ENCODE measurements at places on chromosomes 11 and 22.
A peak's percentile ranks its signal among the peaks of the same experiment; 100 is the strongest.

GRCh38 chr11:35088226-35088625 is 50.7 kb upstream of the CD44 start:
- no peak for DNase-seq

DNA sequence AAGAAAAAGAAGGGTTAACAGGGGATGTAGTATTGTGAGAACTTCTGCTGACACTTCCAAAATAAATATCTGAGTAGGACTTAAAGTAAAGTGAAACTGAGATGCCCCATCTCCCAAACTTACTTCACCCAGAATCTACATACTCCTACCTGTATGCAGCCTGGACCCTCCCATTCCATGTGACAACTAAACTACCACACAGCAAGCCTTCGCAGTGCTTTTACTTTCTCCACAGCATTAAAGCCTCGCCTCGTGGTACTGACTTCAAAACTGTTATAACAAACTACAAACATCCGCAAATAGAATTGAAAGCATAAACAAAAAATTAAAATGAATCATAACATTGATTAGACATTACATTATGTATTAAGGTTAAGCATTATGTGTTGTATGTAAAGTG is 985 bp downstream of the MPZL2 start:
- DNase-seq: no peak

DNA sequence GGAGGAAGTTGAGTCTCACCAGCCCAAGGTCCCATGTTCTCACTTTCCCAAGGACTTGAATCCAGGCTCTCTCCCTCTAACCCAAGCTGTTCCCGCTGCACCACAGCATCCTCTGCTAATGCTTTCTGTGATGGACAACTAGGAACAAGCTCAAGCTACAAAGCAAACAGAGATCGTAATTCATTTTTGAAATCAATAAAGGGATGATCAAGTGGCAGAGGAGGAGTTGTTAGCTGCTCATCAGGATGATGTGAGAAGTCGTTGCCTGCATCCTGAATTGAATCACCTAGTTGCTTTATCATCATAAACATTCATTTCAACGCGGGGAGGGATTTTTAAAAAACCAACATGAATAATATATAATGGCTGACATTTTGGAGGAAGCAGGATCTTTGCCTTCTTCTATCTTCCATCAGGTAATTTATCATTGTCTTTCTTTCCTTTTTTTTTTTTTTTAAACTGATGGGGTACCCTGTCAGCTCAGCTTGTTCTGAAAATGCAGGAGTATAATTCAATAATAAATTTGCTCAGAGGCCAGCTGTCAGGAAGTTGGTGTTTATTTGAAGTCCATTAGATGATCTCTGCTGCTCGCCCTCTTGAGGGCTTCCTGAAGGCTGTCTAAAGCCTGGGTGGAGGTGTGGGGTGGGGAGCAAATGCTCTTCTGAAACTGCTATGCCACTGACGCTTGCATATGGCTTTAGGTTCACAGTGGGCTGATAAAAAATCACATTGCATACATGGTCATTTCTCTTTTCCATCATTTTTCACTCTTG is 174.4 kb upstream of the NARS2 start:
- no peak for DNase-seq

DNA sequence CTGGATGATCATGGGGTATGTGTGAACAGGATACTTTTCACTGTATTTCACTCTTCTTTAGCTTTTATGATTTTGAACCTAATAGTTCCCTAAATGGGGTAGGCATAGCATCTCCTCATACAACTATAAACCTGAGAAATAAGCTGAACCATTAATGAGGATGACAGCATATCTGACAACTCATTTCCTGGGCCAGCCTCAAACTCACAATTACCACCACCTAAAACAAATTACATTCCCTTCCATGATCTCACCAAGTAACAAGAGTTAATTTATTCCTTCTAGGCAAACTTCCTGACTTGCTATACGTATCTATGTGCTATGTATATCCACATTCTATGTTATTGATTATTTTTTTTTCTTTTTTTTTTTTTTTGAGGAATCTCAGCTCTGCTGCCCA is 23.0 kb downstream of the SIK3 start:
- DNase-seq: no peak

DNA sequence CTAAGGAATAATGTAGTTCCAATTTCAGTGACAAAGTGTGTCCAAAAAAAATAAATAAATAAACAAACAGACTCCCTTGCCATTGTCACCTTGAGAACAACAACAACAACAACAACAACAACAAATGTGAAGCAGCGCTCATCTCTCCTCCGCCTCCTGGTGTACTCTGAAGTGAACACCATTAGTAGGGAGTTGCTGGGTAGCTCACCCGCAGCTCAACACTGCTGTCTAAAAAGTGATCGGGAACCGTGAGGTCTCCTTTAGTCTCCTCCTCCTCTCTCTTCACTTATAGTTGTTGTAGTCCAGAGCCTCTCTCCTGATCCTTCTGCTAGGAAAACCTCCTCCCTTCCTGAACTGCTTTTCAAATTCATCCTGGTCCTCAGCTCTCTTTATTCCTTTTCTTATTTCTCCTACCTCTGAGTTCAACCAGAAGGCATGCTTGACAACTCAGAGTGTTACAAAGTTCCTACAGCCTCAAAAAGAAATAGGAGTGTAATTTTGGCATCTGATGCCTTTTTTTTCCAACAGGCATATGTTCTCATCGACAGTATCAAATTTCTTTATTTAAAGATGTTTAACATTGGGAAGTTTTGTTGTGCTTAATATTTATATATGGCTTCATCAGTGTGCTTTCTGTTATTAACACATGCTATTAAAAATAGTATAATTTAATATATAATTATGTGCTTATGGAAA is 215.1 kb downstream of the PGR start:
- DNase-seq: no peak

DNA sequence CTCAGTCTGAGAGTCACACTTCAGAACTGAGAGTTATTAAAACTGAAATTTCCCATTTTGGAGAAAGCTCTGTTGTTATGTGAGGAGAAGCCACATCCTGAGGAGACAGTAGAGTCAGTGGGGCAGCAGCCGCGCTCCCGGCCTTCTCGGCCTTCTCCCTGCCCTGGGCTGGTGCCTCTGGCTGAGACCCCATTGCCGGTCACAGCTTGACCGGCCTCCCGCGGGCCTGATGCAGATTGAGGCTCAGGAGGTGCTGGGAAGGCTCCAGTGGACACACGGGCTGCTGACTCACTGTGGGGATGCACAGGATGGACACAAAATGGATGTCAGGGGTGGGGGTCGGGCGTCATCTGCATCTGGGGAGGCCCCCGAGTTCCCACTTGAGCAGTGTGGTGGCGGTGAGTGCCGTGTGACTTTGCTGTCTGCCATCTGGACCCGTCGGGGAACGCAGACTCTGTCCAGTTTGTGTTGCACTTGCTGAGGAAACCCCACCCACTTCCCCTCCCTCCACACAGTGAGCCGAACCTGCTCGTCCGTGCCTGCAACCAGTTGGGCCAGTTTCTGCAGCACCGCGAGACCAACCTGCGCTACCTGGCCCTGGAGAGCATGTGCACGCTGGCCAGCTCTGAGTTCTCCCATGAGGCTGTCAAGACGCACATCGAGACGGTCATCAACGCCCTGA is 50.1 kb downstream of the MUC6 start:
- DNase-seq: no peak

DNA sequence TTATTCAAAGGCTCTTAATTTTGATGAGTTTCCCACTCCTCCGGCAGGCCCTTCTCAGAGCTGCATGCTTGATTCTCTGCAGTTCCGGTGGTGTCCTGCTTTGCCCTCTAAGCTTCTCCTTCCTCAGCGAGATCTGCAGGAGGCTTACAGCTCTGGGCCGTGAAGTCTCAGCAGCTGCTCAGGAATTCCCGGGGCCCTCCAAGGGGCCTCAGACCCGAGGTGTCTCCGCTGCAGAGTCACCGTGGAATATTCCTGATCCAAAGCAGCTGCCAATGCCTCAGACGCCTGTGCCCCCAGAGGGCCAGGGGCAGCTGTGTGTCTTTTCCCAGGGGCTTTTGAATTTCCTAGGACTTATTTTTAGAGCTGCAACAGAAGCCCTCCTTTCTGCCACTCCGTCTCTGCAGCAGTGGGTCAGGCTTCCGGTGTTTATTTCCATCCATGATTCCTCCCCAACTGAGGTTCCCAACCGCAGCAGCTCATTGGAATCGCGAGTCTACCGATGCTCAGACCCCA is 37.2 kb downstream of the RPS6KA4 start:
- DNase-seq: no peak

GRCh38 chr11:101583251-101584128 is at the start of gene TRPC6:
Gene TRPC6, minus strand, starts transcription at chr11:101584007. Its CDS starts 504 bp downstream, at chr11:101583503.
- DNase-seq: no peak

DNA sequence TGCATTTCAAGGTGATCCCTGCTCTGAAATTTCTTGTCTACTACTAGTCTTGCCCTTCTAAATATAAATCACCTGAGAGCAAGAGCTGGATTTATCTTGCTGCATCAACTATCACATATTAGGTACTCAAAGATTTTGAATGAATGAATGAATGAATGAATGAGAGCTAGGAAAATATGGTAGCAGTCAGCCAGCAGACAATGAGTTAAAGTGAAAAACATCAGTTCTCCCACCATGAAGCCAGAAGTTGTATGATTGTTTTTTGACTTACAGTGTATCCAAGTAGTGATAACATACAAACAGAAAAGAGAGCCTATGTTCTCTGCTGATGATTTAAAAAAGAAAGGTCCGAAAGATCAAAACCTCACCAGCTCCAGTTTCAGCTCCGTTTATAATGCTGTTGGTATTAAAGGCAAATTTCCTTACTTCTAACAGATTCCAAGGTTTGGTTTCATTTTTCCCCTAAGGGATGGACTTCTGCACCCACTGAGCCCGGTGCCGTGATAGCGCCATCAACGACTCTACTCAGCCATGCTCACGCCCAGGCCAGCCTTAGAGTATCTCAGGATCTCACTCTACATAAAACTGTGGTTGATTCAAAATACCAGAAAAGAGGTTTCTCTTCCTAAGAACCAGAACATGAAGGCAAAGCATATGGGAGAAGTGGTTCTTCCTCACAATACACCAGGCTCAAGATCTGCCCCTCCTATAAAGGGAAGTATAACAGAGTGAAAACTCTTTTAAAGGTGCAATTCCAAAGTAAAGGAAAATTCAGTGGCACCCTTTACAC is 92.0 kb downstream of the SGSM3 start:
- peak; percentile 57 for DNase-seq

GRCh38 chr11:105230586-105230985 is 91.0 kb upstream of the CARD18 start:
- no peak for DNase-seq

DNA sequence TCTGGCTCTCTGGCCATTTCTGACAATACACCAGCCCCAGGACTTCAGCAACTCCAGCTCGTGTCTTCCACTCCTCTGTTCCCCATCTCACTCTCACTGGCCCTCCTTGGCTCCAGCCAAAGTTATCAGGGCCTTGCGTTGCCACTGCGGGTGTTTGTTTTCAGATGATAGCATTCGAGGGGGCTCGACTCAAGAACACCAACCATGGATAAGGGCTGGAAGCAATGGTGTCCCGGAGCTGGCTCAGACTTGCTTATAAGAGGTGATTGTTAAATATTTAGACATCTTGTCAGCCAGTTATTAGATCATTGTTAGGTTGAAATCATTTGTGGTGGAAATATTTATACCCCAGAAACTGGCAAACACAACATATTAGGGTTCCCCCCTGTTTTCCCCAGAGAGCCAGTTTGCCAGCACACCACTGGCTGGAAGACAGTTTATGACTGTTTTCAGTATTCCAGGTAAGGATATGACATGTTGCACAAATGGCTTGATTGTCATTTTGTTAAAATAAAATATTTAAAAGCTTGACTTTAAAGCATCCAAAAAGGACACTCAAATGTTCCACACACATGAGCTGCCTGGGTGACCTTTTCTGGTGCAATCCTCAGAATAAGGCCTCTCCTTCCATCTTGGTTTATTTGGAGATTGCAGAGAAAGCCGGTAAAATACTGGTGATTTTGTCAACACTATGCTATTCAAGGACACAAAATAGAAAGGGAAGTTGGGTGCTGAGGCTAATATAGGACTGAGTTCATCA is 98.3 kb downstream of the FBXO7 start:
- no peak for DNase-seq

DNA sequence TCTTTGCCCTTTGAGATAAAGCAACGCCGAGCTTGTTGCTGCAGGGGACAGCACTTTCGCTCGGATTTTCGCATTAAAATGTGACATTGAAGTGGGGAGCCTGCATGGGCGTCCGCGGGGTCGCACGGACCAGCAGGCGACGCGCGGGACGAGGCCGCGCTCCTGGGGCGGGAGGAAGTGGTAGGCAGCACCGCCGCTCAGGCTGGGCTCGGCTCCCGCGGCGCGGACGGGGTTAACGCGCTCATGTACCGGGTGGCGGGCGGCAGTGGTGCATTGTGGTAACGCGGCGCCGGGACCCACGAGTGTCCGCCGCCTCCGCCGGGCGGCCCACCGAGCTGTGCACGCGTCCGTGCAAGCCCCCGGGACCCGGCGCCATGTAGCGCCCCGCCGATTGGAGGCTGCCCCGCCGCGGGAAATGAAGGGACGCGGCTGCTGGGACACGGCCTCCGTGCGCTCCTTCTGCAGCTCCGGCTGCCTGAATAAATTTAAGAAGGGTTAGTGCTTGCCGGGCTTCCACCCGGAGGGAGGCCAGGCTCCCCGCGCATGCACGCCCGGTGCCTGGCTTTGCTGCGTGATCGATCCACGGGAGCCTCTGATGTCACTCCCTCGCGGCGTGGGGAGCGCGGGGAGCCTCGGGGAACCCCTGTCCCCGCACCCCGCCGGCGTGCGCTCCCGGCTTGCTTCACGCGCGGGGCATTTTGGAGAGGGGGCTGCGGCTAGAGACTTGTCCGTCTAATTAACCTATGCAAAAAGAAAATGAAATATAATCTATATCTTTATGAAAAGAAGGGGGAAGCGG is 127.7 kb downstream of the OSBP2 start:
- no peak for DNase-seq

DNA sequence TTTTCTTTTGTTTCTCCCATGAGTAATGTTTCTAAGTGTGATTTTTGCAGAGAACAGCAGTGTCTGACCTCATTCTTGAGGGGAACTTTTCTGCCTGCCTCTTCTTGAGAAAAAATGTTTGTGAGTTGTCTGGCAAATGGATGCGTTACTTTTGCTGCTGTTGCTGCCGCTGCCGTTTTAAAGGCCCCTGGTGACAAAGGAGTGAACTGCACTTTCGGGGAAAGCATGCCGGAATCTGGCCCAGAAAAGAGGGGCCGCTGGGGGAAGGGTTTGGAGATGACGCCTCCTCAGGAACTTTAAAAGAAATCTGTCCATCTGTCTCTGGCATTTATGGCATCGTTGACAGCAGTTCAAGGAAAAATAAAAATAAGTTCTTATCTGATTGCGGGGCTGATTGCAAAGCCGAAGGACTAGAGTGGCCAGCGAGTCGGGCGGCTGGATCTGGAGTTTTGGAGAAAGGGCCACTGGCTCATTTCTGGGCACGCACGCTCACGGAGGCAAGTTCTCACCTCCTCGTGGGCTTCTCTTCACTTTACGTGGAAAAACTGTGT is 16.5 kb downstream of the ZBTB16 start:
- no peak for DNase-seq

DNA sequence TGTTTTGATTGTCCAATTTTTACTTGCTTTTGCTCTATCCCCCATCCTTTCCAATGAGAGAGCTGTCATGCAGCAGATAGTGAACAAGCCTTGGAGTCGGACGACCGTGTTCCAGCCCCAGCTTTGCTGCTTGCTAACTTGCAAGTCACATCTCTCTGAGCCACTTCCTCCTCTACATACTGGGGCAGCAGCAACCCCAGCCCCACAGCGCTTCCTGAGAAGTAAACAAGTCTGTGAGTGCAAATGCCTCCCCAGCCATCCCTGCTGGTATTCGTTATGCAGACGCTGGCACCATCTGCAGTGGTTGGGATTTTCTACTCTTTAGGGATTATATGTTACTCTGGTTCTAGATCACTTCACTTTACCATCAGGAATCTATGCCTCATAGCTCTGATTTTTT is 35.0 kb downstream of the TPBGL start:
- DNase-seq: no peak

All from MV-4-11 (cell line).